ENCODE measurements at places on chromosomes 2 and 18.

DNA sequence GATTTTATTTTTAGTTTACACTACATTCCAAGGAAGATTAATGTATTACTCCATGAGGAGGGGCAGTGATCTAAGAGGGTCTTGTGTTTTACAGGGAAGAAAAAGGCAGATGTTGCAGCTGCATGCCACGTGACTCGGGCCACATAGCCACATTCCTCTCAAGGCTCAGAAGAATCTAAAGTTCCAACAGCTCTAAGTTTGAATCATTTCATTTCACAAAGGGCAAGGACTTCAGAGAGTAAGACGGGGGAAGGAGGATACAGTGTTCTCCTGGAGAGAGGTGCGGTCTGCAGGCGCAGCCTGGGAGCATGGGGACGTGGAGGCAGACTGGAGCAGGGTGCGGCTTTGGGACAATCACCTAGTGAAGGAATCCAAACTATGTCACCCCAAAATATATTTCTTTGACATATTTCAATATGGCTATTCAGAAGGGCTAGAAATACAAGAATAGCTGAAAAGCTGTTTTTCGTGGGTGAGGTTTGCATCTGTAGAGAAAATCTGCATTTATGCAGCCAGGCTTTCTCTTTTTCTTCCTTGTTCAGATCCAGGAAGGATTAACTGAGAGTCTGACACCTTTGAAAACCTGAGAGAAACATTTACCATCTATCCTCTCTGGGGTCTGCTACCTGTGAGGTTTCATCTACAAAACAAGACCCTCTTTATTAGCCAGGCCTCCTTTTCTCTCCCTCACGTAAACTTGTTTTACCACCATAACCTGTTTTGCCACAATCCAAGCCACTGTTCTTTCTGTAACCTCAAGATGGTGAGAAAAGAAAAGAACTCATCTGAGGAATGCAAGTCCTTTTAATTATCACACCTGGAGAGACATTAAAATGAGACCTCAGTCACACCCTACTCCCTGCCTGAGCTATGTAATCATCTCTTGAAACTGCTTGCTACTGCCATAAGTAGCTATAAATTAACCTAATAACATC, 165.1 kb upstream of the NDUFV2 start:
- DNase-seq = peak; percentile 35

GRCh38 chr18:59646963-59647307, 50.3 kb downstream of the CCBE1 start:
- DNase-seq = peak; percentile 85

DNA sequence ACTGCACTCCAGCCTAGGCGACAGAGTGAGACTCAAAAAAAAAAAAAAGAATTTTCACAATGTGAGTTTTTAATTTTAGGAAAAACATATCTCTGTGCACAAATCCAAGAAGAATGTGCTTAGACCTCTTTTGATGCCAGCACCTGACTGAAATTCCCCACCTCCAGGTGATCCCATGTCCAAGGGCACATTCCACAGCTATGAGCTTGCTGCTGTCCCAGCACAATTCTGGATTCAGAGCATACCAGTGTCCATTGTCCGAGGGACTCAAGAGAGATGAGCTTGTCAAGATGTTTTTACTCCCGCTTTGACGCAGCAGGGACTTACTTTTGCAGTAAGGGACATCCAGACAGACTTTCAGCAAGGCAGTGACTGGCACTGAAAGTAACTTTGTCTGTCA, 489.1 kb upstream of the ACVR2A start:
- no peak for DNase-seq

DNA sequence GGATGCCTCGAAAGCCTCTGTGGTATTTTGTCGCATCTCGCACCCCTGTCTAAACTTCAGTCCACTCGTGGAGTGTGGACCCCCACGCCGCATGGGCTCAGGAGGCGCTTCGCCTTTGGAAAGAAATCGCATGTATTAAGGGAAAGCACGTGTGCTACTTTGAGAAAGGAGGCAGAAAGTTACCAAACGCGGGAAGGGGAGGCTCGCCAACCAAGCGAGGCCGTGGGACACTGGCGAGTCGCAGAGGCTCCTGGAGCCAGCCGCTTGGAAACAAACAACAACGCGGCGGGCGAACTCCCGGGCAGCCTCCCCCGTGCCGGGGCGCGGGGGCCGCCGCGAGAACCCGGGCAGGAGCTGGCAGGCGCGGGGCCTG, 455 bp upstream of the AGAP1 start:
- no peak for DNase-seq

DNA sequence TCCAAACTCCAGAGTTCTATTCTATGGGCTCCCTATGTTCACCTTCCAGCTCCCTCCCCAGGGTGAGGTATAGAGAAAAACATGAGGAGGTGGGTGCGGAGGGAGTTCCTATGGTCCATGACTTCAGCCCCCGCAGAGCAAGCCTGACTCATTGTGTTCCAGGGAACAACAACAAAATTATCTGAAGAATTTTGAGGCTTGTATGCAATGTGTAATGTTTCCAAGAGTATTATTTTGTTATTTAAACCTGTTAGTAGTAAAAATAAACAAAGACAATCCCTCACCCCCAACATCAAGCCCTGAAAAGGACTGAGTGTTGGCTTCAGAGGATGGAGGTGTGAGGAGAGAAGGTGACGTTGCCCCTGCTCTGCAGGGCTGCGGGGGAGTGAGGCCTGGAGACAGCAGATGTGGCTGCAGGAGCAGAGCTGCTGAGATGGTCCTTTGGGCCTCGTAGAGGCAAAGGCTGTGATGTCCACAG, 29.0 kb downstream of the LAMA3 start:
- no peak for DNase-seq

GRCh38 chr2:180734382-180734781, 246.0 kb upstream of the UBE2E3 start:
- no peak for DNase-seq
